ENCODE measurements at places on chromosomes 7 and 10. TPM values are rescaled to one million over a fixed set of nuclear protein-coding genes. Genes with fewer than 3 reads are reported as not detected.

OPN1SW gene
- total RNA-seq: not detected

CALHM1 gene
- total RNA-seq: not detected

FXYD4 gene
- not detected for total RNA-seq

GRCh38 chr7:111869280-111869679 lies 307.0 kb upstream of the IMMP2L start:
- no peak for DNase-seq
- H3K4me1 ChIP-seq: peaks cover 22% of the 10 kb centered on the region
- no peaks in the 10 kb centered on the region for H3K27me3 ChIP-seq

- no peaks in the 10 kb centered on the region for H3K4me1 ChIP-seq
- H3K4me3 ChIP-seq: no peak overlapping the region
- H3K27me3 ChIP-seq: no peaks in the 10 kb centered on the region
- H3K36me3 ChIP-seq: no peaks in the 10 kb centered on the region
- no peak for DNase-seq
Observed at GRCh38 chr10:12509794-12510100, 160.4 kb downstream of the CAMK1D start.

- H3K36me3 ChIP-seq: no peaks in the 10 kb centered on the region
- no peak for DNase-seq
- no peak overlapping the region for H3K27ac ChIP-seq
- H3K4me3 ChIP-seq: no peak overlapping the region
- no peaks in the 10 kb centered on the region for H3K4me1 ChIP-seq
Observed at GRCh38 chr7:87702326-87702725, 74.1 kb downstream of the RUNDC3B start.

- H3K27me3 ChIP-seq: no peaks in the 10 kb centered on the region
- DNase-seq: no peak
- H3K4me3 ChIP-seq: no peak overlapping the region
- no peak overlapping the region for H3K27ac ChIP-seq
- peaks cover 1% of the 10 kb centered on the region for H3K4me1 ChIP-seq
Observed at GRCh38 chr10:58806970-58807628, 294.4 kb downstream of the BICC1 start.

DNA sequence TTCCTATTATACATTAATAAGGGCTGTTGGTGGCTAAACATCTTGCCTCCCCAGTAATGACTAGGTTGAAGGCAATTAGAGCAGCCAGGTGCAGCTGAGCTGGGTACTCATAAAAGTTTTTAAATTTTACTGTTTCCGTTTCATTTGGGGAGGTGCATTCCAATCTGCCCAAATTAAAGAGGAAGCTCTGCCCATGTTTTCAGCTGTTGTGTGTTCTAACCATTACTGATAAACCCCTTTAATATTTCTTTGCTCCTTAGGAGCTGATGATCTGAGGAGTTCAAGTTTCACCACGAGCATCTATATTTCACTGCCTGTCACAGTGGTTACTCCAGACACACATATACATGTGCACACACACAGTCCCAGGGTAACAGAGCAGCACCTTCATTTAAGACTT lies 94.4 kb downstream of the JAZF1 start:
- H3K36me3 ChIP-seq: no peaks in the 10 kb centered on the region
- no peak overlapping the region for H3K4me3 ChIP-seq
- no peaks in the 10 kb centered on the region for H3K27me3 ChIP-seq
- H3K27ac ChIP-seq: no peak overlapping the region
- peaks cover under 1% of the 10 kb centered on the region for H3K4me1 ChIP-seq
